Occipital lobe (tissue), 3 donors: ENCODE measurements at places on chromosomes 13 and 19.
A peak's percentile ranks its signal among the peaks of the same experiment; 100 is the strongest.

GRCh38 chr19:10727685-10728201 lies 9.9 kb downstream of the DNM2 start:
- DNase-seq: no peak

- no peak for DNase-seq
Observed at GRCh38 chr13:37954191-37954590, 84.6 kb upstream of the TRPC4 start.

DNA sequence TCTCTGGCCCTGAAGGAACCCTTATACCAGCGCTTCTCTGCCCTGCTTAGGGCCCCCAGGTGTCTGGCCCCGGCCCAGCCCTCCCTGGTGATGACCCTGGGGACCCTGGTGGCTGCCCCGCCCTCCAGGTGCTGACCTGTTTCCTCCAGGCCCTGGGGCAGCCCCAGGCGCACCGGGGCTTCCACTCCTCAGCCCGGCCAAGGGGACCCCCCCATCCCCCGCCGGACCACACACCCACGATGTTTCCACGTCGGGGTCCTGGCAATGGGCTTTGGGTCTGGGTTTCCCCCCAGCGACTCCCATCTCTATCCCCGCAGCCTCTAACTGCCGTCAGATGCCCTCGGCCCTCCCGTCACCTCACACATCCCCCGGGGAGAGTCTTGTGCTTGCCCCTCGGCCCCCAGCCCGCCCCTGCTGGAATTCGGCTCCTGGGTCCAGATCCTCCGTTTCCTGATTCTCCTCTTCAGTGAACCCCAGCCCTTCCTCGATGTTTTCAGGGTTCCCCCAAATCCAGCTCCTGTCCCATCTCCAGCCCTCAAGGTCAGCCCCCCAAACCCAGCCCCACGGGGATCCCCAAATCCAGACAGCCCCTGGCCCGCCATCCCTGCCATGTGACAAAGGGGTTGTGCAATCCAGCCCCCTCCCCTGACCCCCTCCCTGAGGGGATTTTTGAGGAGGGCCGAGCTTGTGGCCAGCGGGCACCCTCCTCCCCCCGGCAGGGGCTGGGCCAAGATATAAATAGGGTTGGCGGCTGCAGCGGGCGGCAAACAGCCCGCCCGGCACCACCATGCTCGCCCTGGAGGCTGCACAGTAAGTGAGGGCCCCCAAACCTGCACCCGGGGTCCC lies at the start of gene SPIB:
Gene SPIB (plus strand): TSS at position 763 of the 846 bp plus-strand sequence. CDS start 25 bp downstream, at position 788.
- DNase-seq: no peak

DNA sequence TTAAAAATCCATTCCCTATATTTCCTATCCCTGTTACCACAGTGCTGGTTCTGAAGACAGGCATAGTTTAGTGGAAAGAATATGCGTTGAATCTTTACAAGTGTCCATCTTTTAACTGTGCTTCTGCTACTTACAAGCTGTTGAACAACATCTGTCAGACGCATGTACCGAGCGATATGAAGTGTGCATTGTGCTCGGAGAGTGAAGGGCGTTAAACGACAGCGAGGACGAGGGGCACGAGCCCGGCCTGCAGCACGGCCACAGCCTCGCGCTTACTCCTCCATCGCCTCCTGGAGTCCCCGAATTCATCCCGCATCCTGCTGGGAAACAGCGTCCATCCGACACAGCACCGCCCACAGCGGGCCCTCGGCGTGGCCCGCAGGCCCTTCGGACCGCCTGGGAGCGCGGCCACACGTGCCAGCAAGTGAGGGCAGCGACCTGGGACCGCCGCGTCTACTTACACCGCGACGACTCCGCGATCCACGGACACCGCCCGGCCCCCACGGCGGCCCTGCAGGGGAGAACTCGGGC lies 514 bp downstream of the PCID2 start:
- no peak for DNase-seq

DNA sequence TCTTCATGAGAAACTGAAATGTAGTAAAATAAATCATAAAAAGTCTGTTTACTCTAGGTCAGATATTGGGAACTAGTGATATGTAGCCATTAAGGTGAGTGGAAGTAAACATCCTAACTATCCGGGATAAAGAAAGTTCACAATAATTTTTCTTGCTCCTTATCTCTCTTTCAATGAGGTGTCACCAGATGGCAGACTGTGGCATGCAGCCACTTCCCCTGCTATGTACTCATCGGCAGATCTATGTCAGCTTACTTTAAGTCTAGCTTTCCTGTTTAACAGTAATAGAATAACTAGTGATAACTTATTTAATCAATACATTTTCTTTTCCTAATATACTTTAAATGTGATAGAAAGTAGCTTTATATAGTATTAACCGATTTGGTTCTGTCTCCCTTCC lies 181.9 kb downstream of the NDFIP2 start:
- no peak for DNase-seq

DNA sequence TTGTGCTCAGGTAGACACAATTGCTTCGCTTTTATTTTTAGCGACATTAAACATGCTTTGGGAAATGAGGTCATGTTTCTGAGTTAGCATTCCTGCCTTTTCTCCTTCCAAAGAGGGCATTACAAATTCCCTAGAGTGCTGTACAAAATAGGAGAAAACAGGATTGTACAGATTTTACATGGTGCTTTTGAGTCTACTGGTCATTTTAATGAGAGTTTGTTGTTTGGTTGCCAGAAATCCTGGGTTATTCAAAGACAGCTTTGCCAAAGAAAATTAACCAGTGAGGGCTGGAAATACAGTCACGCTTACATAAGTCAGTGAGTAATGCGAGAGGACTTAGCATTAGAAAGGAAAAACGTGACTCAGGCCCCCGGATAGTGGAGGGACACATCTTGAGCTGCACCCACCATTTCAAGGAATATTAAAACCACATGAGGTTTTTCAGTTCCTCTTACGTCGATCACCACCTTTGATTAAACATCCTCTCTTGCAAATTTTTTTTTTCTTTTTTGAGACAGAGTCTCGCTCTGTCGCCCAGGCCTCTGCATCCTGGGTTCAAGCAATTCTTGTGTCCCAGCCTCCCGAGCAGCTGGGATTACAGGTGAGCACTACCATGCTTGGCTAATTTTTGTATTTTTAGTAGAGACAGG lies 55.4 kb downstream of the SACS start:
- peak; percentile 11 for DNase-seq

DNA sequence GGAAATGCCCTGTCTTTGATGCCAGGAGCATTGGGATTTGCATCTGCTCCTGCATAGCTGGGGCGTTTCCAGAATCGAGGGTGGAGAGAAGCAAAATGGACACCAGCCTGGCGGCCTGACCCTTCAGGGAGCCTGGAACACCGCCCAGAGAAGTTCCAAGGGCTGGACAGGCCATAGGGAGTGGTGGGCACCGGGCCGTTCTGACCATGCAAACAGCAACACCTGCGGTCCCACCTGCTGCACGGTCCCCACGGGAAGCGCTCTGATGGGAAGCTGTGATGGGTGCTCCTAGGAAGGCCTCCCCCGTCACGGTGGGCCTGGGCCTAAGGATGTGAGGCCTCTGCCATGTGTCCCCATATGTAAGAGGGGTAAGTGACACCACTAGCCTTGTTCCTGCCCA lies 34.2 kb upstream of the ANKRD10 start:
- no peak for DNase-seq

- DNase-seq: no peak
Observed at GRCh38 chr19:2902590-2903218, 2.0 kb downstream of the ZNF57 start.
